ENCODE measurements at places on chromosomes 1 and 21. TPM values are rescaled to one million over a fixed set of nuclear protein-coding genes. Genes with fewer than 3 reads are reported as not detected.

Gene PBXIP1
- 90.7 TPM for total RNA-seq

Gene TAGLN2
- total RNA-seq = 488 TPM

Gene BCAN
- not detected for total RNA-seq

Gene DENND1B
- total RNA-seq = 3.3 TPM

Gene CFH
- total RNA-seq = 111 TPM

Gene COL11A1
- total RNA-seq = 0.09 TPM

Gene GABRD
- total RNA-seq = not detected

All from endothelial cell of coronary artery (primary cell).